Nucleus accumbens (tissue), 56 donors: ENCODE measurements at places on chromosomes 7 and 10.

DNA sequence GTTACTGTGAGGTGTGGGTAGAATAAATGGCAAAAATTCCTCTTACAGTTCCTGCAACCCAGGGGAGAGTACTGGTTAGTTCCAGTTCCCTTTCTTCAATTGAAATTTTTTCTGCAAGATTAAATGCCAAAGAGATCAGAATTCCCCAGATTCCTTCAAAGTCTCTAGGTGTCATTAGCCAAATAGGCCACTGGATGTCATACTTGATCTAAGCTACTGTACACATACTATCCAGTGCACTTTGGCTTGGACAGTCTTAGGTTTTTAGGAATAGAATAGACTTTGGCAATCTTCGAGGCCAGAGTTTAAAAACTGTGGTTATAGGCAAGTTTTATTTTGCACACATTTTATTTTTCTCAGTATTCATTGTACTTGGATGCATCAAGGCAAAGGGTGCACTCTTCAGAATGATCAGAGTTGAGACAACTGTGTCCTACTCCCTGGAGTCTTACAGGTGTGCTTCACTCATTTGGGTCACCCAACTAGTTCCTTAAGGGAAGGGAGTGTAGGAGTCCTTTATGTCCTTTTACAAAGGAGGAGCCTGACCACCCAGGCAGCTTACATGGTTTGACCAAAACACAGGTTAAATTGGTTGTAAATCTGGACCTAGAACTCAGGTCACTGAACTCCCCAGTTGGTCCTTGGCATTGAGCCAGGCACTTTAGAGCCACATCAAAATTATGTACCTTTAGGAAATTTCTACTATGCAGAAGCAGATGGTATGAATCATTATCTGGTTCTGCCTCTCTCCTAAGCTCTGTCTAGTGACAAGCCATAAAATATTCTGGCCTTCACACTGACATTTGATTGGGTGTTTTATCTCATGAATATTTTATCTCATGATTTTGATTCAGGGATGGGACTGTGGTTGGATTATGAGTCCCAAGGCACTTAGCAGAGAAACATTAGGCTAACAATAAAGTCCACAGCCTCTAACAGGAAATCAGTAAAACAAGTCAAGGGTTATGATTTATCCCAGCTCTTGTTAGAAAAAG is 49.5 kb downstream of the ASAH2B start:
- no peak for DNase-seq

GRCh38 chr10:110223298-110223925 is 16.0 kb downstream of the MXI1 start:
- no peak for DNase-seq

DNA sequence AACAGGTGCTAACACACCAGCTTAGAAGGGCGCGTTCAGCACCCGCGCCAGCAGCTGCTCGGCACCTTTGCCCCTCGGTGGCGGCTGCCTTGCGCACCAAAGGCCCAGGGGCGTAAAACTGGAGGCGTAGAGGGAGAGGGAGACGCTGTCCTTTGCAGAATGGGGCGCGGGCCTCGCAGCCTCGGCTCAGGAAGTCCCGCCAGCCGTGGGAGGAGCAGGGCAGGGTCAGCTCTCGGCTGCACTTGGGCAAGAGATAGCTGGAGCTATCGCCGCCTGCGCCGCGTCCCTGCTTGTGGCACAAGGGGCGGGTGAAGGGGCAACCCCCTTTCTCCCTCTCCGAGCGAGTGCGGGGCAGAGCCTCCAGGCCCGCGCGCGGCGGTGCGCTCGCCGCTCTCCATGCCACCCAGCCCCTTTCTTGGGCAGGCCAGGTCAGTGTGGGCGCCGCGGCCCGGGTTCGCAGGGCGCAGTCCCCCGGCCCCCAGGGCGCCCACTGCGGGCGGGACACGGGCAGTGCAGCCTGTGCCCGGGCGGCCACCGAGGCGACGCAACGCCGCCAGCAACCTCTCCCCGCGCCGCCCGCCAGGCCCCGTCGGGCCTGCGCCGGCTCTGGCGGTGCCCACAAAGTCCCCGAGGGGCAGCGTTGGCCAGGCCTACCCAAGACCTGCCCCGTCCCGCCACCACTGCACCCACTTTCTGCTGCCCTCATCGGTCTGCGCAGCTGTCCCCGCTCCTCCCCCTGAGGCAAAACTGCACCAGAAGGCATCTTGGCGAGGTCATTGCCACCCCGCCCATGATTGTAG is 4.1 kb downstream of the NEUROD6 start:
- no peak for DNase-seq

DNA sequence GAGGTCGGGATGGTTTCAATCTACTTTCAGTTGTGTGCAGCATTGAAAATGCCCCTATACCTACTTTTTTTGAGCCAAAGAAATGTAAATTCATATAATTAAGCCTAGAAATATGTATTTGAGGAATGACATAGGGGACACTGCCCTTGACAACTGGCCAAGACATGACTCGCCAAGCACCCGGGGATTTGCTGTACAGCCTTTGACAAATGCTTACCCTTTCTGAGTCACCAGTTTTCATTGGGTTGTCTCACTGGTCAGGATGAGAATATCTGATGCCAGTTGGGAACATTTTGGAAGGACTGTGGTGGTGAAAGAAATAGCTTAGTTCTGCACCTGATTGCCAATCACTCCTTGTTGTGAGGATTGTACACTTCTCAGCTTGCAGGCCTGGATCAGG is 166.8 kb upstream of the HABP2 start:
- no peak for DNase-seq

DNA sequence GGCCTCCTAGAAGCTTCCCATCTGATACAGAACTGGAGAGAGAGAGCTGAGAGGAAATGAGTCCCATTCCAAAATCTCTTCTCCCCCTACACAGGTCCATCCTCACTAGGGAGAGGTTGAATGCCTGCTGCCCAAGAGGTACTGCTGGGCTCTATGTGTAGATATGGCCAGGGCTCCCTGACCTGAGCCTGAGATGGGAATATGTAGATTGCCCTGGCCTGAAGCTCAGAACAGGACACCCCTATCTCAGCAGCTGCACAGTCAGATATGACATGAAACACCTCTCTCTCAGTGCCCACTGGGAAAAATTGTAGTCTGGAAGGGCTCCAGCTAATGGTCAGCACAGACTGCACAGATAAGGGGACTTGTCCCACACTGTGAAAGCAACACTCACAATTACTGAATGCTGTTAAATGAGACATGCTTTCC is 3.1 kb upstream of the IFIT1B start:
- no peak for DNase-seq

DNA sequence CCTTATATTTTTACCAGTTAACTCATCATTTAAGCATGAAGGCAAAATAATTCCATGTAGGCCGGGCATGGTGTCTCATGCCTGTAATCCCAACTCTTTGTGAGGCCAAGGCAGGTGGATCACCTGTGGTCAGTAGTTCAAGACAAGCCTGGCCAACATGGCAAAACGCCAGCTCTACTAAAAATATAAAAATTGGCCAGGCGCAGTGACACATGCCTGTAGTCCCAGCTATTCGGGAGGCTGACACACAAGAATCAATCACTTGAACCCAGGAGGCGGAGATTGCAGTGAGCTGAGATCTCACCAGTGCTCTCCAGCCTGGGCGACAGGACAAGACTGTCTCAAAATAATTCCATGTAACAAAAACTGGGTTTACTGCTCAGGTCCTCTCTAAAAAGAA is 18.3 kb downstream of the HNRNPA2B1 start:
- no peak for DNase-seq

GRCh38 chr10:110278562-110279406 is 25.9 kb downstream of the SMNDC1 start:
- DNase-seq: no peak

GRCh38 chr7:99597762-99598501 is at the start of gene TMEM225B:
Gene TMEM225B, plus strand, starts transcription at chr7:99598267. Its CDS starts 6,122 bp downstream, at chr7:99604389.
- no peak for DNase-seq

GRCh38 chr10:72272689-72273409 is 875 bp upstream of the DDIT4 start:
- DNase-seq: peak; percentile 84

GRCh38 chr7:100673942-100674410 is 436 bp downstream of the GNB2 start:
- no peak for DNase-seq
